A549 (cell line): ENCODE measurements at places on chromosomes 2 and 18. TPM values are rescaled to one million over a fixed set of nuclear protein-coding genes. Genes with fewer than 3 reads are reported as not detected.

GRCh38 chr2:208415255-208415654 is 8.7 kb downstream of the PTH2R start:
- no peak for DNase-seq

DNA sequence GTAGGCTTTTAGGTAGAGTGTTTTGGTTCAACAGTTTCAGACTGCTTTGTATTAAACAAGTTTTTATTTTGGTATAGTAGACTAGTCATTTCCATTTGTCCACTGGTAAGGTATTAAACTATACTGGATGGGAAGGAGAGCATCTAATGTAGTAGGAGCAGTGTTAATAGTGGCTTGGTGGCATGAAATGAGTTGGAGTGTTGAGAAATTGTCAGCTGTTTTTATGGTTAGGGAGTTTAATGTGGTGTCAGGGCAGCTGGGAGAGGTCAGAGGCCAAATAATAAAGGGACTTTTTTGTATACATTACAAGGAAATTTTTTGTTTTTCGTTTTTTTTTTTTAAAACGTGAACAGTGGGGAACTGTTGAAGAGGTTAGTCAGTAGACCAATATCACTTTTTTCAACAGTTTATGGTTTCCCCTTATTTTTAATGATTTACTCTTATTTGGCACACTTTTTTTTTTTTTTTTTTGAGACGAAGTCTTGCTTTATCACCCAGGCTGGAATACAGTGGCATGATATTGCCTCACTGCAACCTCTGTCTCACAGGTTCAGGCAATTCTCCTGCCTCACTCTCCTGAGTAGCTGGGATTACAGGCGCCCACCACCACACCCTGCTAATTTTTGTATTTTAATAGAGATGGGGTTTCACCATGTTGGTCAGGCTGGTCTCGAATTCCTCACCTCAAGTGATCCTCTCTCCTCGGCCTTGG is 21.2 kb downstream of the ACTR3 start:
- no peak for DNase-seq

- no peak for DNase-seq
Measured at GRCh38 chr2:99425022-99425421, 64.8 kb downstream of the REV1 start.

DNA sequence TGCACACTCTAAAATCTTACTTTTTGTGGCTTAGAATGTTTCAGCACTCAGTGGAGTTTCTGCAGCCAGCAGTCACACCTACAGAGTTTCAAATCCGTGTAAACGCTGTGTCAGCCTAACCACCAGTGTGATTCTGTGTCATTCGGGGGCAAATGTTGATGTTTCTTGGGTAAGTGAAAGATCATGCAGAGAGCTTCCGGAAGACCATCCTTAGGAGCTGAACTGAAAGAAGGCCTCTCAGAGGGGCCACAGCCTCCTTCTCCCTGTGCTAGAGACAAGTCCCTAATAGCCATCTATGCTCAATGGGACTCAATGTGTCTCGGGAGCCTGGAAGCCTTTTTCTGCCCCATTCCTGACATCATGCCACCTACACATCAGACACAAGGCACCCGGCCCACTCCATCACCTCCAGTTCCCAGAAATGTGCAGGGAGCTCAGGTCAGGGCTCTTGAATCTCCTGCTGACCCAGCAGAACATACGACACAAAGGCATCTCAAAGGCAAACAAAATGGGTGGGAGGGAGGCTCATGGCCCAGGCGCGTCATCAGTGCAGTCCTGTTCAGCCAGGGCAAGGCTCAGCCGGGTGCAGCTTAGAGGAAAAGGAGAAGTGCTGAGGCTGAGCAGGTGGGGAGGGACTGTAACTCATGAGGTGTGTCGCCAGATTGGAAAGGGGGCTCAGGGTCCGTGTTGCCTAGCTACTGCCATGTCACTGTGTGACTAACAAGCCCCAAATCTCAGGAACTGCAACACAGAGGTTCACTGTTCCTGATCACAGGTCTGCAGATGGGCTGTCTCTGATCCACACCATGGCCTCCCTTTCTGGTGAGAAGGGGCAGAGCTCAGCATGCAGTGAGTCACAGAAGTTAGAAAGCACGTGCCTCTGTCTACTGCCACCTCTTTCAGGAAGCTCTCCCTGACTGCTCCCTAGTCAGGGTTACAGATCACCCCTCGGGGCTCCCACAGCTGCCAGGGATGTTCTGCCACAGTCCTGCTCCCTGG is 82.0 kb downstream of the SMAD7 start:
- peak; percentile 51 for DNase-seq

DNA sequence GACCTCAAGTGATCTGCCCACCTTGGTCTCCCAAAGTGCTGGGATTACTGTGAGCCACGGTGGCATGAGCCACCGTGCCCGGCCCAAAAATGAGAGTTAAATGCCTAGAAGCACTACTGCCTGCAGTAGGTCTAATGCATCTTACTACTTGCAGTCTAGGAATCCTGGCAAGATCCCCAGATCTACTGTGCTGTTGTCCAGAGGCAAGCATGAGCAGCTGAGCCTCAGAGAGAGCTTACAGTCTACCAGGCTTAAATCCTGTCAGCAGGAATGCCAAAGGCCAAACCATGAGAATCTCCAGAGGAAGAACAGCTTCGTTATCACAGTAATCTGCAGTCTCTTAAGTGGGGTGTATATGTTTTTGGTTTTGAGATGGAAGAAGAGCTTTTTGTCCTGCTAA is 54.4 kb downstream of the XRCC5 start:
- DNase-seq, result no peak

GRCh38 chr18:76213991-76214390 is 281.1 kb downstream of the ZNF516 start:
- DNase-seq, result no peak

- no peak for DNase-seq
Measured at GRCh38 chr2:182999348-183000028, 38.8 kb downstream of the NCKAP1 start.

DNA sequence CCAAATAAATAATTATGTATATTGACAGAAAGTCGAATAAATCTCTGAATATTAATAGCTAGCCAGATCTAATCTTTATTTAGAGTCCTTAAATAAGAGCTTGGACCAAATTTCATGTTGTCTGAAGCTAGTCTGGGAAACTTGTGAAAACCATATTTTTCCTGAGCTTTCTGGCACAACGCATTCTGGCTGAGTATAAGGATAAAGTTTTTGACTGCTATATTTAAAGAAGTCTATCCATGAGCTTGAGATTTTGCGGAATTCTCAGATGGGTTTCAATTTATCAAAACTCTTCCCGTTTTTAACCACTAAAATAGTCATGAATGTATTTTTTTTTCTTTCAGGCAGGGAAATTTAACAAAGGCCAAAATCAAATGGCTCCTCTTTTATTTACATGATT is 23.8 kb downstream of the FAP start:
- DNase-seq, result no peak

- no peak for DNase-seq
Measured at GRCh38 chr2:224160917-224161316, 121.8 kb upstream of the SERPINE2 start.

GRCh38 chr2:235070063-235070706 is 118.4 kb downstream of the SH3BP4 start:
- no peak for DNase-seq

GRCh38 chr2:109124982-109125592 is 3.9 kb upstream of the SH3RF3 start:
- no peak for DNase-seq

DNA sequence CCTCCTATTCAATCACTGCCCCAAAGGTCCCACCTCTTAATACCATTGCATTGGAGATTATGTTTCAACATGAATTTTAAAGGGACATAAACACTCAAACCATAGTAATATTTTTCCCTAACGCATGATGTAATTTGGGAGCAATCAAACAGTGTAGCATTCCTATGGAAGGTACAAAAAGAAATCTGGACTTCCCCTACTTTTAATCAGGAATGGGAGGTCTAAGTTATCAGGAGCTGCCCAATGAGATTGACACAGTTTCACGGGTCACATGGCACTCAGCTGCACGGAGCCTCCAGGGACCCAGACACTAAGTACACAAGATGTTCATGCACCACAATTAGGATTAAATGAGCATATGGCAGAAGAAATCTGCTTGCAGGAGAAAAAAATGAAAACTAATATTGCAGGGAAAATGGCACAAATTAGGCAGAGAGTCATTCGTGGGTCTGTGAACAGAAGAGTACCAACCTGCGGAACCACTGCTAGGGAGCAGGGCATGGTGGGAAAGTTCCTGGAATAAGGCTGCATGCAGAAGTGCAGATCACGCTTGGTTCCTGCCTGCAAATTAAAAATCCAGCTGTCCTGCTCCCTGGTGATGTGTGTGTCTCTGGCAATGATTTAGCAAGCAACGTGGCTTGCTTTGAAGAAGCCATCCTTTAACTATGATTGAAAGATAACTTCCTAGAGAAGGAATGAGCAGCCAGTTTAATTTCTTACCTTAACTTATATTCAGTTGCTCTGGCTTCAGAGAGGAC is 326.6 kb upstream of the ID2 start:
- DNase-seq, result no peak

DNA sequence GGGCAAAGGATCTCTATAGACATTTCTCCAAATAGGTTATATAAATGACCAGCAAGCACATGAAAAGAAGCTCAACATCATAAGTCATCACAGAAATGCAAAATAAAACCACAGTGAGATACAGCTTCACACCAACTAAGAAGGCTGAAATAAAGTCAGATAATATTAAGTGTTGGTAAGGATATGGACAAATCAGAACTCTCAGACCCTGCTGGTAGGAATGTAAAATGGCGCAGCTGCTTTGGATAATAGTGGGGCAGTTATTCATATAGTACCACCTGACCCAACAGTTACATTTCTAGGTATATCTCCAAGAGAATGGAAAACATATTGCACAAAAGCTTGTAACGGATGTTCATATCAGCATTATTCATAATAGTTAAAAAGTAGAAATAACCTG is 14.0 kb downstream of the EPB41L5 start:
- DNase-seq, result peak; percentile 16

- no peak for DNase-seq
Measured at GRCh38 chr18:7037470-7037869, 80.1 kb downstream of the LAMA1 start.

GRCh38 chr2:240925191-240925567 is 19.0 kb downstream of the CROCC2 start:
- no peak for DNase-seq

DNA sequence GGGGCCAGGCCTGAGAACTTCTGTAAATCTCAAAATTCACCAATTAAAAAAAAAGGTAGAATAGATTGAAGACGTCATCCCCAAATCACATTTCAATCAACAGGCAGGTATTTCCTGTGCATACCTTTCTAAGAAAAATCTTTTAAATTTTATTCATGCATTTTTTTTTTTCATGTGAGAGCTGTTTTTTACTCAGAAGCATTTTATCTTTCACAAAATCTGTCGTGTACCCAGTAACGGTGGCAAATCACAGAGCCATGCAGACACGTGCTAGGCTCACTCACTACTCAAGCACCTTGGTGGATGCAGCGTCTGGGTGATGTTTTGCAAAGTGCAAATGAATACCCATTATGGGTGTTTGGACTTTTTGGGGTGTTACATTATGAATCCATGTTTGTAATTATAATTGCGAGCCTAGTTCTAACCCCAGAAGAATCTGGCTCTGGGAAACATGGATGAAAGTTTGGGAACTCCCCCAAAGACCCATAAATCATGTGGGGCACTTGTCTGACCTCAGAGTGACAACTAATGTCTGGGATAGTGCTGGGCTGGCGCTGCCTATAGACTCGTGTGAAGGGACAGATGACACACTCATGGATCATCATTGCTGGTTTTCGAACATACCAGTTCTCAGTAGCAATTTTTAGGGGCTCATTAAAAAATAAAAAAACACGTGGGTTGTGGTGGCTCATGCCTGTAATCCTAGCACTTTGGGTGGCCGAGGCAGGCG is 335.2 kb downstream of the LPIN1 start:
- DNase-seq, result no peak

DNA sequence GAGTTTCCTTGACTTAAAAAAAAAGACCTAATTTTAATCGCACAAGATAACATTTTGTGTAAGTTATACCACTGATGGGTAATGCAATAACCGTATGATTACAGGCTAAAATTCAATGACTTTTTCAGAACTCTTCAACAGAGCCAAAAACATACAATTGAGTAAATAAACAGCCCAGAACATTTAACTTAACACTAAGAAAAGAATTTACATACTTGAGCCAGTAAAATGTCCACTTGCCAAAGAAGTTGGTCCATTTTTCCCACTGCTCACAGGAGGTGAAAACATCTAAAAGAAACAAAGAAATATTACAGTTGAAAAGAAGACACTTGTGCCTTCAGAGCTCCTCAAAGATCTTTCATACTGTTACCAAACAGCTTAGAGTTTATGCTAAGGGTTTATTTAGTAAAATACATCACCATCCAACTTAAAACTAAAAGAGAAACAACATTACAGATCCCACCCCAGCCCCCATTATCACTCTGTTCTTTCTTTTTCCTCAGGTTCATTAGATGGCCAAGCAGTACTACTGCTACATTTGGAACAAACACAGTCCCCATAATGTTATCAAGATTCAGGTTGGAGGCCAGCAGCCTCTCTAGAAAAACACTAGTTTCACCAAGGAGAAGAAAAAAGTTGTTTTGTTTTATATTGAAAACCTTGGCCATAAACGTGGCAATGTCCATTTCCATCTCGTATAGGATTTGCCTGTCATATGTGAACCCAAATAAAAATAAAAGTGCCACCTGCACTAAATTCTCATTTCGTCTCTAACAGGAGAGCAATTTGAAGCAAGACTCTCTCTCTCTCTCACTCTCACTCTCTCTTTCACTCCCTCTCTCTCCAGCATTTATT is 2.7 kb downstream of the TCF4 start:
- no peak for DNase-seq

GRCh38 chr2:45083175-45083574 is 73.9 kb upstream of the SIX2 start:
- peak; percentile 12 for DNase-seq

- DNase-seq, result no peak
Measured at GRCh38 chr2:172099472-172100079, 3.1 kb downstream of the DLX2 start.

- DNase-seq, result no peak
Measured at GRCh38 chr2:14137643-14138042, 494.9 kb upstream of the LRATD1 start.

The CYBRD1 gene
- polyA plus RNA-seq, result 25.3 to 31.6 TPM (median 30.5 TPM) in 3 replicates

The PFN4 gene
- 1.2 to 1.6 TPM (median 1.6 TPM) in 3 replicates for polyA plus RNA-seq

The ERMN gene
- polyA plus RNA-seq, result not detected in 3 replicates

The PID1 gene
- polyA plus RNA-seq, result 2.7 to 3.2 TPM (median 2.7 TPM) in 3 replicates

The HOXD12 gene
- polyA plus RNA-seq, result not detected in 3 replicates

The TRABD2A gene
- 7.0 to 7.4 TPM (median 7.1 TPM) in 3 replicates for polyA plus RNA-seq

The TLX2 gene
- 0.37 to 0.58 TPM (median 0.39 TPM) in 3 replicates for polyA plus RNA-seq

The CNTNAP5 gene
- polyA plus RNA-seq, result not detected in 3 replicates

The XIRP2 gene
- polyA plus RNA-seq, result not detected in 3 replicates

The KCNJ3 gene
- not detected in 3 replicates for polyA plus RNA-seq

The NEU2 gene
- not detected in 3 replicates for polyA plus RNA-seq
